ENCODE measurements at places on chromosomes 5 and 9. TPM values are rescaled to one million over a fixed set of nuclear protein-coding genes. Genes with fewer than 3 reads are reported as not detected.
A peak's percentile ranks its signal among the peaks of the same experiment; 100 is the strongest.

Gene HMCN2
- total RNA-seq: 3.8 TPM

Gene PLEKHG4B
- 5.4 TPM for total RNA-seq

Gene GLDC
- total RNA-seq: 0.66 TPM

Gene KCNMB1
- 5.1 TPM for total RNA-seq

Gene NMRK1
- 21.8 TPM for total RNA-seq

Gene ZNF354C
- total RNA-seq: 8.2 TPM

DNA sequence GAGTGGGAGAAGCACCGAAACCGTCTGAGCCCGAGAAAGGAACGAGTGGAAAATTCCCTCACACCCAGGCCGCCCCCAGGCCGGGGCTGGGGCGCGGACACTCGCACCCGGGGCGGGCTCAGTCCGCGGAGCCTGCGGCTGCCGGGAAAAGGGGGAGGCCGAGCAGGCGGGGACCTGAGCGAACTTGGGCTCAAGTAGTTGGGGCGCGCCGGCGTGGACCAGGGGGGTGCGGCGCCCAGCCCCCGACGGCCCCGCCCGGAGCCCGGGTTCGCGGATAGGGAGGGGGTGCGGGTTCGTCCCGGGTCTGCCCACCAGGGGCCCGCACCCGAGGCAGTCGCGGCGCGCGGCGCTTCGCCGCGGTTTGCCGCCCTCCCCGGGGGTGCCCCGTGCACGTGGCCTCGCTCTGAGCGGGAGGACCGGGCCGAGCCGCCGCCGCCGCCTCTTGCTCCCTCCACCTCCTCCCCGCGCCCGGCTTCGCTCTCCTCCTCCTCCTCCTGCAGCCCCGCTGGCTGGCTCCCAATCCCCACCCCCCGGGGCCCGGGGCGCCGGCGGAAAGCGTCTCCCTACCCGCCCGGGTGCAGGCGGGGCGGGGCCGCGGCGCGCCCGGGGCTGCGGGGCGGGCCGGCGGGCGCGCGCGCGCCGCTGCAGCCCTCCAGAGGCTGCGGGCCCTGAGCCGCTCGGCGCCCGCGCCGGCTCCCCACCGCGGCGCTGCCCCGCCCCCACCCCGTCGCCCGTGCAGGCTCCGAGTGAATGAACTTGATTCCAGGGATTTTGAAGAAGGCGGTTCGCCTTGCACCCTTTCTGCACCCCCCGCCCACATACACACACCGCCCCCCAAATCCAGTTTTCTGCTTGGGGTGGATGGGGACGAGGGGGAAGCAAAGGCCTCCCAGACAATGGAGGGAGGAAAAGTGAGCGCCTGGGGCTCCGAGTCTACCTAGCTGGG lies 1.3 kb upstream of the NFIB start:
- DNase-seq: peak; percentile 89

GRCh38 chr5:111997308-111997707 lies 240.3 kb upstream of the NREP start:
- DNase-seq: no peak

DNA sequence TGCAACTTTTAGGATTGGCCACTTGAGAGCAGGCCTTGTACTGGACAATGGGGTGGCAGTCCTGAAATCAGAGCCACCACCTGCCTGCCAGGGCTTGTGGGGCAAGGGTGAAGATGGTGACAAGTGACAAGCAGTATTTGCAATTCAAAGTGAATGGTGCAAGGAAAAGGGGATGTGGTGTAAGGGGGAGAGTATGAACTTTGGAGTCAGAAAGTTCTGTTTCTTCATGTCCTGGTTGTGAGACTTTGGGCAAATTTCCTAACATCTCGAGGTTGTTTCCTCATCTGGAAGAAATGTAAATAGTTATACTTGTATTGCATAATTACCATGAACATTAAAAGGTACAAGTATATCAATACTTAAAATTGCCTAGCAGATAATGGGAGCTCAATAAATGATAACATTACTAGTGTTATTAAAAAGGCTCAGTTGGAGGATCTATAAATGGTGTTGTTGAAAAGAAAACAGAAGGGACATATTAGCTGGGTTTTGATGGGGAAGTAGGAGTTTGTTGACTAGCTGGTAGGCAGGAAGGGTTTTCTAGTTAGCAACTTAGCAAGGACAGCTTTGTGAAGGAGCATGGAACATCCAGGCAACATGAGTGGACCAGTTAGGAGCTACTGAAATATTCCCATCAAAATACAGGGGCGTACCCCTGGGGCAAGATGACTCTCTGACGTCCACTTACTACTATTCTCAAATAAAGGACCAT lies 21.3 kb upstream of the MEGF9 start:
- no peak for DNase-seq

GRCh38 chr5:41795125-41795524 lies 75.1 kb downstream of the OXCT1 start:
- no peak for DNase-seq

GRCh38 chr9:127905004-127905728 lies 5.8 kb upstream of the ST6GALNAC6 start:
- DNase-seq: no peak

DNA sequence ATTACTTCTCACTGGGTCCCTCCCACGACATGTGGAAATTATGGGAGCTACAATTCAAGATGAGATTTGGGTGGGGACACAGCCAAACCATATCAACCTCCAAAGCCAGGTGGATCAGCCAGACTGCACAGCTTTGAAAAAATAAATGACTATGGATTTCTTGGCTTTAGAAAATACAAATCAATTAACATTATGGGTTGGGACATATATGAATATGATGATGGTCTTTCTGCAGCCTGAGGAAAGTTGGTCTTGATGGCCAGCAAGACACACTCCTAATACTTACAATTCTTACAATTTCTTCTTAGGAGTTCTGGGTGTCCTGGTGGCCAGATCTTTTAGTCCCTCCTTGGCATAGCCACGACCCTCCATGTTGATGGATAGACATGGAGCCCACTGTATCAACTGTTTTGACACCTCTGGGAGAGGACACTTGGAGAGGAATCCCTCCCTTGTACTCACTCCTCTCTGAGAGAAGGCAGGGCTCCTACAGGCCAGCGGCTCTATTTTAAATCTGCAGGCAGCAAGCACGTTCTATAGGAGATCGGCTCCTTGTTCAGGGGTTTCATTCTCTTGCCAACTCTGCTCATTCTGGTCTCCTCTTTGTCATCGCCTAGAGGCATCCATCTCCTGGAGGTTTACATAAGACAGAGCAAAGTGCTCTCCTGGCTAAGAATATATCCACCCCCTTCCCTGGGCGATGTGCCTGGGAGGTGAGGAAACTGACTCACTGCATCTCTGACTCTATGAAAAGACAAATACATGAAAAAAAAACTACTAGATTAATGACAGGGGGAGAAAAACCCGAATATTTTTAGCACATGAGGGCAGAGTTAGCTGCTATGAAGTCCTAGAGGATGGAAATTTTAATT lies 145.9 kb downstream of the CARTPT start:
- DNase-seq: no peak

DNA sequence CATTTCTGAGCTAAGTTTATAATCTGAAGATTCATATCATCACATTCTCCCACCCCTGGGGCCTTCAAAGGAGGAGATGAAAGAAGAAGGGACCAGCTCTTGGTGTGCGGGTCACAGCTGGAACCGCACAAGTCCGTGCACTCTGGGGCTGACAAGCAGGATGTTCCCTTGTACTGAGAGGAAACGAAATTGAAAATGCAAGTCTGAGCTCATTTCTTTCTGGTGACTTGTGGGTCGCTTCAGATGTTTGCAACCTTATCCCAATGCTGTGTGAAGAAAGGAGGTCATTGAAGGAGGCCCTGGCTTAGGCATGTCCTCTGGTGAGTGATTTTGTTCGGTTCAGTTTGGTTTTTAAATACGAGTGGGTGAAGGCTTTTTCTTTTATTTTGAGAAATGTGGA lies 59.6 kb downstream of the C9orf152 start:
- DNase-seq: no peak

DNA sequence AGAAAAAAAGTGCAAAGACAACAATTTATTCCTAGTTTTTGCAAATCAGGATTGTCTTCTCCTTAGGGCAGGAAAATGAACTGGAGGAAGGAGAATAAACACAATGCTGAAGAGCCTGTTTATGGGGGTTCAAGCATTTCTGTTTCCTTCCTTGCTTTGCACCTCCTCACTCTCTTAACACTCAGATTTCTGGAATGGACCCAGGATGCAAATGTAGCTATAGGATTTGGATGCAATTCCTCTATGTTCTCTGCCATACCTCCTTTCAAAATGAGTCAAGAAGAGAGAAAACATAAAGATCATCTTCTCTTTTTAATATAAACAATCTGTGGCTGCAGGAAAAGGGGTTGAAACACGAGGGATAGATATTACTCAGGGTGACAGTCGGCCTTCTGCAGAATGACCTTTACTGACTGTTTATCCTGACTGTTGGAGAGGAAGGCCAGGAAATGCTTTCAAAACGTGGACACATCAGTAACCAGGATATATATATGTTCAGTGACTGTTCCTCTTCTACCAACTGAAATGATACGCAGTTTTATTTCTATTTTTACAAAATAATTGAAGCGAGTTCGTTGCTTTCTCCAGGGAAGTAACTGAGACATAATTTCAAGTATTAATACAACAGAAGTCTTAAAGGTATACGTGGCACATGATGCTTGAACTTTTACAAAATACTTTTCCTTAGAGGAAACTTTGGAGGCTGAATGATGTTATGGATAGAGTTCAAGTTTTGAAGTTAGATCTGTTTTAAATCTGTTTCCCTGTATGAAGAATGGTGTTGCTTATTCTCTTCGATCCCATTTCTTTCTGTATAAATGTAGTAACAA lies 44.4 kb downstream of the ACTBL2 start:
- DNase-seq: no peak

DNA sequence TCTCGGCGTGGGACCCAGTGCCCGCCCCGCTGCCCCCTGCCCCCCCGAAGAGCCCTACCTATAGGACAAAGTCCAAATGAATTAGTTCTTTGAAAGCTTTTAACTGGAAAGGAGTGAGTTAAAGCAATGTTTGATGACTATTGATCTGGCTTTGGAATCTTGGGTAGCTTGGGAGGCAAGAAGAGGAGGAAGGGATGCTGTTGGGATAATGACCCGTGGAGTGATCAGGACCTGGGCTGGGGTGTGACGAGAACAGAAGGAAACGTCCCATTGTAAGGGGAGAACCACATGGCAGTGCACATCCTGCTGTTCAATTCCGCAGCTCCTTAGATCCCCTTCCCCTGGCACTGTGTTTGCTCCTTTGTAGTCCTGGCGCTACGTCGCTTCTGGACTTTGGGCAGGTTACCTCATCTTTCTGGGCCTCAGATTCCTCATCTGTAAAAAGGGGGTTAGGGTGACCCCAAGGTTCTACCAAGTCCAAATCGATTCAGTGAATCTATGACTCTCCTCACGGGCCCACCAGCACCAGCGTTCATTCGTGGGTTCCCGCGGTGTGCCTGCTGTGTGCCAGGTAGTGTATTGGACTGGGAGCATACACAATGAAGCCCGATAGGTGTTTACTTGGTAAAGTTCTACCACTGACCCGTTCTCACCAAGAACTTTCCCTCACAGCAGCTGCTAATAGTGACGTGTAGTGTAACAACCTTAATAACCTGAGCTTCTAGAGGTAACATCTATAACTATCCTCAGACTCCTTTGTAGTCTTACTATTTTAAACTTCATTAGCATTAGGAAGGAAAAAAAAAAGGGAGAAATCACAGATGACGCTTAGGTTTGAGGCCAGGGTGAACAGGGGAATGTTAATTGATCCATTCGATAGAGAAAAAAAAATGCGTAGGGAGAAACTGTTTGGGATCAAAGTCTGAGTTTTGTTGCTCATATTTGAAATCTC lies 1.1 kb upstream of the NADK2 start:
- no peak for DNase-seq

DNA sequence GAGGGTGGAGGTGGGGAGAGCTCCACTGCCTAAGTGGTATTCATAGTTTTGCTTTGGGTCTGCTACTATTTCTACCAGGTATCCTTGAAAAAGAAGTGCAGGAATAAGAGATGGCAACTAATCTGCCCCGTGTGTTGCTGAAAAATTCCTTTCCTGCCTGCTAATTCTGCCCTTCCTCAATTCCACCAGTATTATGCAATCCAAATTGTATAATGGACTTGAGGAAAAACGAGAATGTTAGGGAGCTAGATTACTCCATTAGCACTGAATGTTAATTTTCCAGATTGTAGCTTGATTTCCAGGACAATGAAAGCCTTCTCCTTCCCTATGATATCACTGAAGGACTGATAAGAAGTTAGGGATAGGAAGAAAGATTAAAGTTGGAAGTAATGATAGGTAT lies 16.9 kb downstream of the ADAM19 start:
- no peak for DNase-seq

DNA sequence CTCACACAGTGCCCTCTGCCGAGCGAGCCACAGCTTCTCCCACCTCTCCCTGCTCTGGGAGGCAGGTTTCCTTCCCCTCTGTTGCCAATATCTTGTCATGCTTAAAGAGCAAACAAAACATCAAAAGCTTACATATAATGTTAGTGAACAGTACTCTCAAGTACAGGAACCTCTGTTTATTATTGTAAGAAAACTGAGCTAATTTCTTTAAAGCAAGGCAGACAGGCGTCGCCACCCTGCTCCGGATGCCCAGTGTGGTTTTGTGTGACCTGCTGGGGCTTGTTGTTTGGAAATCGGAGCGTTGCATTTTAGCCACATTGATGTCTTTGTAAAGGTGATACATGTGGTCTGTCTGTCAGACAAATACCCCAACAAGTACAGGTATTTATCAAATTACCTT lies 401.4 kb upstream of the IRX1 start:
- DNase-seq: no peak

- no peak for DNase-seq
Observed at GRCh38 chr5:69415584-69415958, 655 bp downstream of the MARVELD2 start.

DNA sequence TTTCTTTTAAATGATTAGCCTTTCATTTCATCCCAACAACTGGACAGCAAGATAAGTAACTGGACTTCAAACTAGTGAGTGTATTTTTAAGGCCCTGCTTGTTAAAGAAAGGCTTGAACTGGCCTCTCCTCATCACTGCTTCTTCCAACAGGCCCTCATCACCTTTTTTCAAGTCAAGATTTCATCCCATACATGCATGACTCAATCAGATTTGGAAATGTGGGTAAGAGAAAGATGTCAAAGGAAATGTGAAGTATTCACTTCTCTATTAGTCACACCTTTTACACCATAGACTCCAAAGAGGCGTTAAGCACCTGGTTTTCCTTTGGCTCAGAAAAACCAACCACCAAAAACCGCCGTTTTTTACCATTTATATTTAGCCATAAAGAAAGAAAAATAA lies 4.9 kb downstream of the NR4A3 start:
- no peak for DNase-seq

- DNase-seq: no peak
Observed at GRCh38 chr9:83665580-83666200, 42.1 kb downstream of the UBQLN1 start.

GRCh38 chr5:19928562-19929421 lies 59.2 kb downstream of the CDH18 start:
- no peak for DNase-seq

- no peak for DNase-seq
Observed at GRCh38 chr5:141779503-141779973, 97.5 kb upstream of the ARAP3 start.

Data from breast epithelium (tissue), 4 donors.